ENCODE measurements at places on chromosomes 7 and 10.

- DNase-seq: no peak
These were observed 600.9 kb upstream of the MKI67 start for GRCh38 chr10:128727114-128727513.

- DNase-seq: no peak
These were observed 85.1 kb upstream of the FGFR2 start for GRCh38 chr10:121683366-121683765.

GRCh38 chr10:100345570-100346330 is 1.3 kb upstream of the SCD start:
- DNase-seq: peak; percentile 50

DNA sequence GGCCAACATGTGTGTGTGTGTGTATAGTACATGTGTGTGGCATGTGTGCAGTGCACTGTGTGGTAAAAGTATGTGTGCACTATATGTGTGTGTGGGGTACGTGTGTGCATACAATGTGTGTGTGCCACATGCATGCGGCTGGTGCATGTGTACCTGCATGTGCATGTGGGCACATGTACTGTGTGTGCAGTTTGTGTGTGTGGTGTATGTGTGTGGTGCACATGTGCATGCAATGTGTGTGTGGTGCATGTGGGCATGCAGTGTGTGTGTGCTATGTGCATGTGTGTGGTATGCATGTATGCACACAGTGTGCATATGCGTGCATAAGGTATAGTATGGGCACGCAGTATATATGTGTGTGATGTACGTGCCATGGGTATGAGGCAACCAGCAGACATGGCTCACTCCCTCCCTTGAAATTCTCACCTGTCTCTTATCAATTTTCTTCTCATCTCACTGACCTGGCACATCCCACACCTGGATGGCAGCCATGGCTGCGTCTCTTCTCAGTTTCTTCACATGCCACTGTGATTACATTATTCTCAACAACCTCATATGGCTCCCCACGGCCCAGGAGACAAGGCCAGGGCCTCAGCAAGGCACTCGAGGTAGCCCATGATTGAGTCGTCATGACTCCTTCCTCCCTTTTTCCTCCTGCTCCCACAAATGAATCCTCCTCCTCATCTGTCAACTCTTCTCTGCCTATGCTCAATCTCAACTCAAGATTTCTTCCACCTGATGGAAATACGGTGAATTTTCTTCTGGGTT is 57.0 kb downstream of the NUDCD3 start:
- no peak for DNase-seq

DNA sequence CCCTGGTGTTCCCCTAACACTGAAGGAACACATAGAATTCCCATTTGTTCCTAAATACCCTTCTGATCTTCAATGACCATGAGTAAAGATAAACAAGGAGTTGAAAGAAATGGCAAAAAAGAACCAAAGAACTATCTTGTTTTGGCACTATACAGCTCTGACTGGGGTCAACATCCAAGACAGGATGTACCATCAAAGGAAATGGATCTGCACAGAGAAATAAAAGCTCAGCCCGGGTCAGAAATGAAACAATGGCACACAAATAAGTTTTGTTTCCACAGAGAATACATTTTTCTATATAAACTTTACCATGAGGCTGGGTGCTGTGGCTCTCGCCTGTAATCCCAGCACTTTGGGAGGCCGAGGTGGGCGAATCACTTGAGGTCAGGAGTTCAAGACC is 18.0 kb upstream of the USP54 start:
- no peak for DNase-seq

- no peak for DNase-seq
These were observed 70.8 kb upstream of the MEOX2 start for GRCh38 chr7:15757041-15758000.

DNA sequence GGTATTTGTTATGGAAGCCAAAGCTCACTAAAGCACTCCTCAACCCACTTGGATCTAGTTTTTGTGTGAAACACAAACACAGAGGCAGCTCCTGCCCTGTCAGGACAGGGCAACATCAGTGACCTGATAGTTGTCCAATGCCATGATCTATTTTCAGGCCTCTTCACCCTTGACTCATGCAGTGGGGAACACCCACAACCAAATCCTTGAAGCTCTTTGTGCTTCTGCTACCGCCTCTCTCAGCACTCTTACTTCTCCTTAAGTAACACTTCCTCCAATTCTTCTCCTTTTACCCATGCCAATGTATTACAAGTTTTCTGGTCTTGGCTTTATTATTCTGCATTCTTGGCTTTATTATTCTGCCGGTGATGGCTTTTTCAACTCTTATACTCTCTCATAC is 425.3 kb downstream of the INHBA start:
- no peak for DNase-seq

GRCh38 chr7:5086256-5086655 is 40.6 kb downstream of the RBAK start:
- no peak for DNase-seq

- no peak for DNase-seq
These were observed 562.9 kb downstream of the GFRA1 start for GRCh38 chr10:115710136-115710535.

GRCh38 chr10:12271210-12271540 is 75.2 kb downstream of the CDC123 start:
- DNase-seq: no peak

GRCh38 chr7:12289996-12290395 is 78.9 kb downstream of the TMEM106B start:
- DNase-seq: no peak

GRCh38 chr10:101351477-101351876 is 2.5 kb upstream of the BTRC start:
- no peak for DNase-seq

DNA sequence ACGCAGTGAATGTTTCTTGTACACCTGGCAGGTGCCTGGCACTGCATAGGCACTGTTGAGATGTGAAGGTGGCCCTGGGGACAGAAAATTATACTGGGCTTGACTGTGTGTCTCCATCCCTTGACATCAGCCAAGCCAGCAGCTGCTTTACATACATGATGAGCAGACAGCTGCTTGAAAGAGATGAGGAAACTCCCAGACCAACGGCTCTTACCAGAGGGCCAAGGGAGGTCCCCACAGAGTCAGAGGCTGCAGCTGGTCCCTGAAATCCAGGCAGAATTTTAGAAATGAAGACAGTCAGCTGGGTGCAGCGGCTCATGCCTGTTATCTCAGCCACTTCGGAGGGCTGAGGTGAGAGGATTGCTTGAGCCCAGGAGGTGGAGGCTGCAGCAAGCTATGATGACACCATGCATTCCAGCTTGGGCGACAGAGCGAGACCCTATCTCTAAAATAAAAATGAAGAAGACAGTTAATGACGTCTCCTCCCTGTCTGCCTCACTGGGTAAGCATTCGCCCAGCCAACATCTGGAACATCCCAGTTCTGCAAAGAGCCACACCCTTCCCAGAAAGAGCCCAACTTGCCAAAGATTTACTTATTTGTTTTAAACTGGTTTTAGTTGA is 17.6 kb downstream of the LIMK1 start:
- peak; percentile 97 for DNase-seq

- DNase-seq: no peak
These were observed 15.6 kb downstream of the HIBADH start for GRCh38 chr7:27647046-27647445.

GRCh38 chr10:120963594-120964220 is 112.5 kb downstream of the WDR11 start:
- DNase-seq: no peak

DNA sequence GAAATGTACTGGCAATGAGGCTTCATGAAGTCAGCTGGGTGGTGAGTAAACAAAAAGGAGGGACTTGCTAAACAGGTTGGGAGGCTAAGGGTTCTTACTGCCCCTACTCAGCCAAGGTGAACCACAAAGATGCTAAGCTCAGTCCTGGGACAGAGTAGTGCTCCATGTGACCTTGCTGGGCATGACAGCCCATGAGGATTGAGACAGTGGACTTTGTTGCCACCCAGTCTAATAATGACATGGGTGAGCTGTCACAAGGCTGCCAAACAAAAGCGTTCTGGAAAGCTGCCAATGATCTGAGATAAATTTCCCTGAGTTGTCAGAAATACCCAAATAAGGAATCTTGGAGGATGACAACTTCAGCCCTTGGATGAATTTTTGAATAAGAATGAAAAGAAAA is 75.2 kb downstream of the CLEC2L start:
- no peak for DNase-seq

DNA sequence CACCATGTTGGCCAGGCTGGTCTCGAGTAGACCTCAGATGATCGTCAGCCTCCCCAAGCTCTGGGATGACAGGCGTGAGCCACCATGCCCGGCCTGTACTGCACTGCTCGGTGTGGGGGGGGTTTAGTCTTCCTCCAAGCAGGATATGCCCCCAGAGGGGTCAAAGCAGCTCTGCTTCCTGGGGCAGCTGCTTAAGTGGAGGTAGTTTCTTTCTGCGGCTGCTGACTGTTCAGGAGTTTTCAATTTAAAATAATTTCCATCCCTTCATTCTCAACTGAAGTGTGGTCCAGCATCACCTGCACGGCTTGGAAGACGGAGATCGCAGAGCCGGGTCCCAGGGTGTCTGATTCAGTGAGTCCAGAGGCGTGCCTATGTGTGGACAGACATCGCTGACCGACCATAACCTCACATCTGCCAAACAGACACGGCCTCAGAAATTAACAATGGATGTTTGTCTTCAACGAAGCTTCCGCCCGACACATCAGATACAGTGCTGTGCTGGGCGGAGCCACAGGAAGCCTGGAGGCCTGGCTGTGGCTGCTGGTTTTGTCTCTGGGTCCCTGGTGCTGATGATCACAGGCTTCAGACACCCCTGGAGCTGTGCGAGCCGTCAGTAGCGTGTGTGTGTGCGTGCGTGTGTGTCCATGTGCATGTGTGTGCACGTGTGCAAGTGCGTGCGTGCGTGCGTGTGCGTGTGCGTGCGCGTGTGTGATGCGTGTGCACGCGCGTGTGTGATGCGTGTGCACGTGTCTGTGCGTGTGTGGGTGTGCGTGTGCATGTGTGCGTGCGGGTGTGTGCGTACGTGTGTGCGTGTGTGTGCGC is 226.5 kb upstream of the PITRM1 start:
- DNase-seq: no peak

GRCh38 chr10:122207596-122207995 is 63.5 kb upstream of the BTBD16 start:
- DNase-seq: no peak

DNA sequence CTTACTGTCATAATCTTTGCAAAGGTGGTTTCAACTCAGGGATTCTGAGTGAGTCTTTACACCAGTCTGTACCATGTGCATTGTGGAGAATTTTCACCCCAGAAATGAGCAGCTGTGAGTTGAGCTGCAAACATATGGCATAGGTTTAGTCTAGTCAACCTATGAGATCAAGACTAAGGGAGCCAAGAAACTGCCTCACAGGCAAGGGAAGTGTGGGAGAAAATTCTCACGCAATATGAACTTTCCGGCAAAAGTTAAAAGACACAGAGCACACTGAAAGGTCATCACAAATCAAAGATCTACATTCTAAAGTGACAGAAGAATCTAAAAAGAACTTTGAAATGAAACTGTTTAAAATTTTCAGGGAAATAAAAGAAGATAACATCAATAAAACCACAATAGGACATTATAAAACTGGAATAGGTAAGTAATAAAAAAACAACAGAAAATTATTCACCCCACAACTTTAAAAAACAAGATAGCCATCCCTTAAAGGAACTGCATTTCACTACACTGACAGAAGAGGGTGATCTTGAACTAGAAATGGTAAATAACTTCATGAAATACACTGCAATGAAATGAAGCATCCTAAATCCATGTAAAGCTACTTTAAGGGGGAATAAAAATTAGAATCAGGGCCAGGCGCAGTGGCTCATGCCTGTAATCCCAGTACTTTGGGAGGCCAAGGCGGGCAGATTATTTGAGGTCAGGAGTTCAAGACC is 63.5 kb downstream of the LGI1 start:
- DNase-seq: peak; percentile 17

DNA sequence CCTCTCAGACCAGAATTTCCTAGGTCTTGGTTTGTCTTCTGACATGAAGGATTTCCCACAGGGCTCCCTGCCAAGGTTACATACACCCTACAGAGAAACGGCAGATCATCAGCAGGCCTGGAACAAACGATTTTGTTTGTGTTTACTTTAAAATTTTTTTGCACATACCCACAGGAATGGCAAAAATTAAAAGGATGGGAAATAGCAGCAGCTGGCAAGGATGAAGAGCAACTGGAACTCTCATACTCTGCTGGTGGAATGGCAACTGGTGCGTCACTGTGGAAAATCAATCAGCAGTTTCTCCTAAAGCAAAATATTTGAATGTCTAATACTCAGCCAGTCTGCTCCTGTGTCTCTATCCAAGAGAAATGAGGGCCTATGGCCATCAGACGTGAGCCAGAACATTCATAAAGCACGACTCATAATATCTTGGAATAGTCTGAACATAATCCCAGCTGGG is 6.5 kb downstream of the BAIAP2L1 start:
- no peak for DNase-seq

DNA sequence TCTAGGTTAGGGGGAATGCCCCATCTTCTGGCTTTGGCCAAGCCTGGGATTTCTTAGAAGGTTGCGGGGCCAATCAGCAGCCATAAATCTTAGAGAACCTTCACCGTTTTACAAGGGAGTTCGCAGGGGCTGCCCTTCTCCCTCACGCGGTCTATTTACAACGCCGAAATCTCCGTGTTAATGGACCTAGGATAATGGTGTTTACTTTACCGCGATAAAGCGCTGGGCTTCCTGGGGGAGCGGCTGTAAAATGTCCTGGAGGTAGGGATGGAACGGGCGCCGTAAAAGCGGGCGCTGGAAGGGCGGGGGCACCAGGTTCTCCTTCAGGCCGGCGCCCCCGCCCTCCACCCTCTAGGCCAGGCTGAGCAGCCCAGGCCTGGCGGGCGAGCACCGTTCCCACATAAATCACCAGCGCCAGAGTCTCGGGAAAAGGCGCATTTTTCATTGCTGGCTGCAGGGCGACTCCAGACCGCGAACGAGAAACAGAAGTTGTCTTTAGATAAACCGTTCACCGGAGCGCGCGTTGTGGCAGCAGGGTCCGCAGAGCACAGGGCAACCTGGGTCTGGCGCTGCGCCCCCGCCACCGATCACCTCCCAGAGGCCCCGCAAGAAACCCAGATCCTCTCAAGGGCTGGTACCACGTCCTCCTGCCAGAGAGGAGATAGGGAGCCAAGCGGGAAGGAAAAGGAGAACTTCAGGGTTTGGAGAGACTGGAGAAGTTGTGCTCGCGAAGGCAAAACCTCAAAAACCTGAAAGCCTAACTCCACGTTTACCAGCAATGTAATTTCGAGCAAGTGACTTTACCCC is 12.5 kb upstream of the NKX2-3 start:
- no peak for DNase-seq

GRCh38 chr7:16817536-16817935 is 12.7 kb upstream of the AGR2 start:
- DNase-seq: no peak

- no peak for DNase-seq
These were observed 231.8 kb upstream of the PITRM1 start for GRCh38 chr10:3404381-3404780.

GRCh38 chr7:151754142-151754590 is 122.7 kb downstream of the PRKAG2 start:
- peak; percentile 66 for DNase-seq

All from OCI-LY7 (cell line).